ENCODE measurements at places on chromosomes 12 and 14. TPM values are rescaled to one million over a fixed set of nuclear protein-coding genes. Genes with fewer than 3 reads are reported as not detected.

DNA sequence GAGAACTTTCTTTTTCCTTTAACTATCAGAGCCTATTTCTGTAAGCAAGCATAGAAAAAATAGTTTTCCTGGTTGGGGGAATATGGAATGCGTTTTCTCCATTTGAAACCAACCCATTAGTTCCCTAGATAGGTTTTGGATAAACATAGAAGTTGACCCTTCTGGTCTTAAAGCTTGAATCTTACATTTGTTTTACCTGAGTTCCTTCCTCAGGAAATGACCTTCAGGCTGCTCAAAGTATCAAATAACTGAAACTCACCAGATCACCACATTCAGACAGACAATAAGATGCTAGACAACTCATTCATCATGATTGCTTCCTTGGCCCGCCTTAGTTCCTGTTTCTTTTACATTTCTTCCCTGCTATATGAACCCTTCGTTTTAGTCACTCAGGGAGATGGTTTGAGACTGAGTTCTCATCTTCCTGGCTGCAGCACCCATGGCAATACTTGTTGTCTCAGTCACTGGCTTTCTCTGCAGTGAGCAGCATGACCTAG, 52.2 kb downstream of the LRP6 start:
- DNase-seq, result no peak

DNA sequence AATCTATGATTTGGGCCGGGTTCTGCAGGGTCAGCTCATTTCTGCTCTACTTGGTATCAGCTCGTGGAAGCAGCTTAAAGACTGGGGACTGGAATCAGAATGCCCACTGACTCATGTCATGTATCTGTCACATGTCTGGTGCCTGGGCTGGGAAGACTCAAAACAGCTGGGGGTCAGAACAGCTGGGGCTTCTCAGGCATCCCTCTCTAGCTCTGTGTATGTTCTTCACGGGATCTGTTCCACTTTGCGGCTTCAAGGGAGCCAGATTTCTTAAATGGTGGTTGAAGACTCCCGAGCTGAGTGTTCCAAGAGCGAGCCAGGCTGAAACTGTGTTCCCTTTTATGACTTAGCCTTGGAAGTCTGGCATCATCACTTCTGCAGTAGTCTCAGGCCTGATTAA, 11.9 kb downstream of the AEBP2 start:
- DNase-seq, result no peak

DNA sequence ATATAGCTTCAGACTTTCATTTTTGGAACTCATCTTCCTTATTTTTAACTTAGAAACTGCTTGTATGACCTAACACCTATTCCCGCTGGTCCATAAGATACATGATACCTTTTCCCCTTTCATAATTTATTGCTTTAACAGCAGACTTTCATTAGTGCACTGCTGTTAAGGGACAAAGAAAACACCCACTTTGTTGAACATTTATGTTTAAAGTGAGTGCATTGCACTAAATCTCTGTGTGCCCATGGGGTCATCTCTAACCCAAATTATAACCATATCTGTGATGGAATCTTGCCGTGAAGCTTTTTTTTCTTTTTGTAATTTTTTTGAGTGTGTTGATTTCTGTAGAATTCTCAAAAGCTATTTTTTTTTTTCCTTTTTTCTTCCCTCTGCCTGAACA, 261.8 kb downstream of the TMTC2 start:
- no peak for DNase-seq

DNA sequence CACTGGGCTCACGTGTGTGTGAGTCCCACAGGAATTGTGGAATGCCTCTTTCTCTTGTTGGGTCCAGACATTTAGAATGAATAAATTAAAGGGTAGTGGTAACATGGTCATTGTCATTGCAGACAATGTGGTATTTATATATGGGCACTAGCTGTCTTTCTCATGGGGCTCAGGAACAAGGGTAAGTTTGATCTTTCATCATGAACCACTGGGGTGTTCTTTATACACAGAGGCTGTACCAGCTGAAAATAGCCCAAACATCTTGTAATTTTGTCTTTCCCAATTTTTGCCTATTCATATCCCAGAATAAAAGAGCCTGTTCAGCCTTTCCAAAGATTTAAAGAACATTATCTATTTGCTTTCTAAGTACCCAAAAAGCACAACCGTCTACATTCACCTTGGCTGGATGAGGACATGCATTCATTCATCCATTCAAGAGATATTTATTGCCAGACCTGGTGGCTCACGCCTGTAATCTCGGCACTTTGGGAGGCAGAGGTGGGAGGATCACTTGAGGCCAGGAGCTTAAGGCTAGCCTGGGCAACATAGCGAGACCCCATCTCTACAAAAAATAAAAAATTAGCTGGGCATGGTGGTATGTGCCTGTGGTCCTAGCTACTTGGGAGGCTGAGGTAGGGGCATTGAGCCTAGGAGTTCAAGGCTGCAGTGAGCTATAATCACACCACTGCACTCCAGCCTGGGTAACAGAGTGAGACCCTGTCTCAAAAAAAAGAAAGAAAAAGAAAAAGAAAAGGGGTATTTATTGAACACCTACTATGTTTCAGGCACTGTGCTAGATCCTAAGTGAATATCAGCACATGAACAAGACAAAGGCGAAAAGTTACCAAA, 4.4 kb upstream of the FOS start:
- DNase-seq, result no peak

GRCh38 chr12:98901189-98901588, 256.1 kb downstream of the APAF1 start:
- DNase-seq, result no peak

DNA sequence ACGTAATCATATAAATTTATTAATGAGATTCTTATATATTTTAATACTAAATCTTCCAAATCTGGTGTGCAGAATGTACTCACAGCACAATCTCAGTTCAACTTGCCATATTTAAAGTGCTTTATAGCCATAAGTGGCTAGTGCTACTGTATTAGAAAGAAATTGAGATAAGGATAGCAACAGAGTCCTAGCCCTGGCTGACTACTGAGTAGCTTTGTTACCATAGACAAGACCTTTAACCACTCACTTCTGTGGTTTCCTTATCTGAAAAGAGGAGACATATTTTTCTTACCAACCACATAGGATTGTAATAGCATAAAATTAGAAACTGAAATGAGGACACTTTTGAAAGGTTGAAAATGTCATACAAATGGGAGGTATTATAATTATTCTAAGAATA, 2.0 kb upstream of the CHURC1 start:
- DNase-seq, result no peak

GRCh38 chr12:108832730-108833354, 24.5 kb downstream of the SSH1 start:
- DNase-seq, result no peak

GRCh38 chr14:105386581-105387529, 11.5 kb upstream of the TEX22 start:
- DNase-seq, result no peak

DNA sequence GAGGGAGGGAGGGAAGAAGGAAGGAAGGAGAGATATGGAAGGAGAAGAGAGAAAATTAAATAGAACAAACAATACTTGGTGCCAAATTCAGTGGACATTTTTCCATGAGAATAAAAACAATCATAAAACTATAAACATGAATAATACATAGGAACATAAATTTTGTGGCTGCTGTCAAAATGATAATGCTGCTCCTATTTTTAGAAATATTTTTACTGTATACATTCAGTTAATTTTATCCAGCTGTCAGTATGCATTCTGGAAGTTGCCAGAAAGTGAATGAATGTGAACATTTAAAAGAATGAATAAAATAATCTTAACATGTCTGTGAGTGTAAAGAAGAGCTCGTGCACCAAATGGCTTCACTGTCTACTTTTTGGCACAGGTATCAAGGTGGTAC, 13.9 kb upstream of the PCED1B start:
- no peak for DNase-seq

RNF212B gene
- 5.4 TPM for total RNA-seq

DNA sequence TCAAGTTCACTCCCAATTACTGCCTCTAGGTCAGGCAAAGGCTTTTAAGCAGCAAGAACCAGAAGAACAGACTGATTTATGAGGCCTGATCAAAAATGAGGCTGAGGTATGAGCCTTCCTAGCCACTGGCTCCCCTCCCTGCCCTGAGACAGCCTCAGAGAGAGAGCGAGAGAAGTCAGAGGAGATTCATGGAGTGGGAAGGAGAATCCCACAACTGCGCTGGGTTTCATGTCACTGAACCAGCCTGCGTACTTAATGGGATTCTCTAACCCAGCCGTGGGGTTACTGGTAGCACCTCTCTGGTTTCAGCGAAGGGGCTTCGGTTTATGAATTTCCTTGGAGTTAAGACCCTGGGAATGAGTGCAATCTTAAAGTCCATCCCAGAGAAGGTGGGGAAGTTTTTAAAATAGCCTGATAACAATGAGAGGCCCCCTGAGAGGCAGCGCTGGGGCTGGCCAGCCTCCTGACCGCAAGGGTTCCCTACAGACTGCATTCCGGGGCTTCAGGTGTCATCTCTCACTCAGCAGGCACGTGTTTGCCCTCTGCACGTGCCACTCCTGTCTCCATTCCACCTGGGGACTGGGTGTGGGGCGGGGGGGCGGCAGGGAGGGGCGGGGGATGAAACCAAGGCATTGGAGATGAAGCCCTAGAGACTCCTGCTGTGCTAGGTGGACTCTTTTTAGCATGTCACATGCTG, 6.1 kb upstream of the GPRC5A start:
- DNase-seq, result no peak

- peak; percentile 40 for DNase-seq
Observed at GRCh38 chr14:101591121-101591520, 29.8 kb downstream of the DIO3 start.

DNA sequence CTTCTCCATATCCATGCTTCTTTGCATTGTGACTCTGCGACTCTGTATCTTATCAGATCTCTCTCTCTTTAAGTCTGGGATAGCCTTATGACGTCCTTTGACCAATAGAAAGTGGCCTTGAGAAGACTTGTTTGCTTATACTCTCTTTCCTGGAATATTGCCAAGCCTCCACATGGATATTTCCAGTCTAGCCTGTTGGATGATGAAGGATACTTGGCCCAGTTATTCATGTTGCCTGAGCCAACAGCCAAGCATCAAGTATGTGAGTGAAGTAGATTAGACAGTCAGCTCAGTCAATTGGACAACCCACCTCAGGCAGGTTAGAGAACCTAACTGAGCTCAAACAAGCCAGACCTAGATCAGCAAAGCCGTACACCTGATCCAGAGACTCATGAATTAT, 864.2 kb upstream of the MGAT4C start:
- DNase-seq, result no peak

DNA sequence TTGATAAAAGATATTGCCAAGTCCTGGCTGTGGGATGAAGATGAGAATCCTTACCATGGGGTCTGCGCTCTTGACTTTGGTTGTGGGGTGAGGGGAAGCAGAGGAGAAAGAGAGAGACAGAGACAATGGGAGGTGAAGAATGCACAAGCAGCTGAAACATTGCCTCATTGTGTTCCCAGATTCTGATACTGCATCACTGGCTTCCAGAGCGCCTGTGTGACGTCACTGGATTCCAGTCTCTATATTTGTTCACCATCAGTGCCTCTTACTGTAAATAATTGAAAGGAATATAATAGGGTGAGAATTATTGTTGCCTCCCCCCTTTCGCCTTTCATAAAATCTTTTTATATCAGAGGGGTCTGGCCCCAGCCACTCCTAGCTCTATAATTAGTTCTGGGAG, 188.9 kb upstream of the NTF3 start:
- no peak for DNase-seq
